ENCODE measurements at places on chromosomes 1 and 21.
A peak's percentile ranks its signal among the peaks of the same experiment; 100 is the strongest.

- no peak for DNase-seq
Observed at GRCh38 chr1:23370709-23371584, 1.3 kb upstream of the ZNF436 start.

DNA sequence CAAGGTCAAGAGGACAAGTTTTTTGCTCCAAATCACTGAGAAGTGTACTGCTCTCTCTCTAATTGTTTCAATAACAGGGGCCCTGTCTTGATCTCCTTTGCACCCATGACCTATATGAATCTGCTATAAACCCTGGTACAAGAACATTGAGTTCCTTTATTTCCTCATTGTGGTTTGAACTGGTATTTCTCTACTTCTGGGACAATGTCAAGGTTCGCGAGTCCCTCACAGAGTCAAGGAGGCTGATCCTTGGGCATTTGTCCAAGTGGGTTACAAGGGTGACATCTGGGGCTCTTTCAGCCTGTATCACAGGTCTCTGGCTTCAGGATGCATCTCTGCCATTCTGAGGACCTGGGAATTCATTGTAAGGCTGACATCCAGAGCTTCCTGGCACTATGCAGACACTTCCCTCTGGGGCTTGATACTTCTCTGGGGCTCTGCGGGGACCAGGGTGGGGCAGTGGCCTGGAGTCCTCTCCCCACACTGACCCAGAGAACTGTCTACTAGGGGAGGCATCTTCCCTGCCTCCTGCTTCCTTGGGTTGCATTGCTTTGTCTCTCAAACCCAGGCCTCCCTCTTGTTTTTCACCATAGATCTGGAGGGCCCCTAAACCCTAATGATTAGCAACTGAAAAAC, 22.5 kb upstream of the ZNF648 start:
- no peak for DNase-seq

- no peak for DNase-seq
Observed at GRCh38 chr1:219837994-219838294, 90.4 kb downstream of the SLC30A10 start.

- no peak for DNase-seq
Observed at GRCh38 chr1:229114850-229115365, 156.0 kb upstream of the RAB4A start.

DNA sequence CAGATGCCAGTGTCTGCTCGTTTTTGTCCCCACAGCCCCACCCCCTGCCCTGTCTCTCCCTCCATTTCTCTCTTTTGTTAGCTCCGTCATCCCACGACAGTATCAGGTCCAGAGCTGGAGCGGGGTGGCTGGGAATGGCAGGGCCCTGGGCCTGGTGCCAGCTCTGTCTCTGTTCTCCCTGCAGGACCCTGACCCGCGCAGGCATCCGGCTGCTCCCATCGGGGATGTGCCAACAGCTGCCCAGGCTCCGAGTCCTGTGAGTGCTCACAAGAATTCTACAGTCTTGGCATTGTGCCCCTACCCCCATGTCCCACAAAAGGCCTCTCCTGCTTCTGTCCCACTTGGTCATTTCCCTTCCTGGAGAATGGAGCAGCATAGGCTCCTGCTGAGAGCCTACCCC, 37.4 kb downstream of the UBE2T start:
- no peak for DNase-seq

- no peak for DNase-seq
Observed at GRCh38 chr1:84146411-84147032, 2.5 kb downstream of the PRKACB start.

DNA sequence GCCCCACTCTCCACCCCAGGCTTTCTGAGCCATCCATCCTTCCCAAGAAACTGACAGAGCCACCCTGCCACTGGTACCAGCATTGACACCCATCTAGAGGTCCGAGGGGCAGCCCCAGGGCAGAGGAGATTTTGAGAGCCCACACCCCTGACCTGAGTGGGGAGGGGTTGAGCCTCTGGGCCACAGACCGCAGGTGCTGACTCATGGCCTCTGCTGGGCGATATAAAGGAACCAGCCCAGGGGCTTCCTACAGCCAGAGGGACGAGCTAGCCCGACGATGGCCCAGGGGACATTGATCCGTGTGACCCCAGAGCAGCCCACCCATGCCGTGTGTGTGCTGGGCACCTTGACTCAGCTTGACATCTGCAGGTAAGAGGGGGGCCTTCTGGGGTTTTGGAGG, at the start of gene PADI4:
TSS of gene PADI4 (plus strand) at position 252 of the 400 bp plus-strand sequence. CDS start at position 278, 26 bp downstream.
- no peak for DNase-seq

GRCh38 chr1:154943649-154944400, 7.3 kb upstream of the PMVK start:
- DNase-seq = peak; percentile 65

DNA sequence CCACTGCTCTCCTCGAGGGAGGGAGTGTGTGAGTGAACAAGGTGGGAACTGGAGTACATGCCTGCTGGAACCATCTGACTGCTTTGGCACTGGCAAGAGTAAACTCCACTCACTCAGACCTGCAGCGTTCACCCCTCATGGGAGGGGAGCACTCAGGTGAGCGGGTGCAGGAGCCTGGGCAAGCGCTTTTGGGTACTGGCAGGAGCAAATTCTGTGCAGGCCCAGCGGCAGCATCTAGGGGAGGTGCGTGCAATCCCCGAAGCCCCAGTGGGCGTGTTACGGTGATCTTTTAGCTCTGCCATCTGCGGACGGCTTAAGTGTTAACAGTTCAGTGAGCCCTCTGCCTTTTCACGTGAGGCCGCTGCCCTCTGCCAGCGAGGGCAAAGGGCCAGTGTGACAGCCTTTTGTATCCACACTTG, 127.4 kb downstream of the PATJ start:
- no peak for DNase-seq

DNA sequence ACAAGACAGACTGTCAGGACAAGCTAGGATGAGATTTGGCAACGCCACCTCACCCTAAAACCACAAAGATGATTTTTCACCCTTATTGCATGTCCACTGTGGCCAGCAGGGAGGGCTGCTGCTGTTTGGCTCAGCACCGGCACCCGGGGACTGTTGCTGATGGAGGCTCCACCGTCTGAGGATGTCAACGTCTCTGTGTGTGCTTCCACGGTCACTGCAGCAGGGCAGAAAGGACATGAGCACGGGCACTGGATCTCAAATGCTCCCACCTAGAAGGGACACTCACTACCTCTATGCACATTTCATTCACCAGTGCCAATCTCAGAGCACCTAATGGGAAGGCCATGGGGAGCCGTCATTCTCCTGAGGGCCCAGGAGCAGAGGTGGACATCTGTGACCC, 599.6 kb downstream of the PTPRU start:
- no peak for DNase-seq

DNA sequence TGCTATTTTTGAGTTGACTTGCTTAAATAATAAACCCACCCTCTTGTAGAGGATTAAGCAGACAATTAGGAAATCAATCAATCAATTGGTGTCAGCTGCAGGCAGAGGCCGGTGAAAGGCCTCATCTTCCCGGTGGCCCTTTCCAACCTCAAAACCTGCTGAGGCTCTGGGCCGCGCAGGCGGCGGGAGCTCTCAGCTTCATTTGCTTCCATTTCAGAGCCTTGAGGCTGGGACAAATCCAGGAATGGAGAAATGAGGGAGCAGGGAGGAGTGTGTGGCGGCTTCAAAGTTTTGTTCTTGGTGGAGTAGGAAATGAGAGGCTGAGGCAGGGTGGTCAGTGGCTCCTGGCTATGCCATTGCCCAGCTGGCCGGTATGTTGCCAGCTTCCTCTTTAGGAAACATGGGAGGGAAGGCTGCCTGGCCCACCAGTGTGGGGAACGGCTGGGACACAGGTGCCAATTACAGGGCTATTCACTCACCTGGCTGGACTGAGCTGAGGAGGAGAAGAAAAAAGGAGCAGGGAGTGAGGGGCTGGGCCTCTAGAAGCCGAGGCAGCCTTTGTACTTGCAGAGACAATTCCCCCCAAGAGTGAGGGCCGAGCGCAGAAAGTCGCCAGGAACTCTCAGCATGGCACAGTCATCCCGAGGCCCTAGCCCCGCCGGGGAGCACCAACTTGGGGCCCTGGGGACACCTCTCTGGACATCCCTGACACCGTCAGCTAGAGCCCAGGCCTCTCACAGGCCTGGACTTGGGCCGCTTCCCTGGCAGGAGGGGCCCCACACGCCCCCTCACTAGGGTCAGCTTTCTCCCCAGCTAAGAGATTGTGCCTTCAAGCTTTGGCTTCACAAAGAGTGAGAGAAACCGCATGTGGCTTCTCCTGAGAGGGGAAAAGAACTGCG, 4.4 kb downstream of the POU3F1 start:
- DNase-seq = no peak

DNA sequence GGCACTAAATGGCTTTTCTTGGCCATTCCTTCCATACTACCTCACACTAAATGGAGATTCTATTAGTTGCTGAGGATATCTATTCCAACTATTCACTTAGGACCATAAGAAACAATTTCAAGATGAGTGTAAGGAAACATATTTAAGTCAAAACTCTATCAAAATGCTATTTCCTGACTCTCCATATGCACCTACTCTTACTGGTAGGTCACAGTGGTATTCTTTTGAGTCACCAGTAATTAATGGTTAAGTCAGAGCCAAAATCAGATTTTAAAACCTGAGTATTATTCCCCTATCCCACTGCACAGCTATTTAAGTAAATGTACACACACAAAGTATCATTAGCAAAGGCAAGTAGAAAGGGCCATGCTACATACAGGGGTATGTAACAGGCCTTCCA, 50.3 kb downstream of the ARID4B start:
- DNase-seq = no peak

- peak; percentile 90 for DNase-seq
Observed at GRCh38 chr1:200802865-200803512, 64.3 kb downstream of the CAMSAP2 start.

DNA sequence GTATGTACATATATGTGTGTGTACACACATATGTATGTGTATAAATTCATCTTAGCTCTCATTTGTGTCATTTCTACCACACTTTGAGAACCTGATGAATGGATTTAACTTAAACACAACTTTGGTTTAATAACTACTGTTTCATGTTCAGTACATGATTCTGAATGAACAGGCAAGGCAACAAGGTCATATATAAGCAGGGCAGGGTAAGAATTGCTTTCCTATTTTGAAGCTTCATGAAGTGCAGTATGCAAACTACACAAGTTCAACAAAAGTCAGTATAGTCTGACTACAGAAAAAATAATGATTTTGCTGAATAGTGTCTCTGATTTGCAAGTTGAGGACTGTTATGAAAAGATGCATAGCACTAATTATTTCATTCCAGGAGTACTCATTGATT, 127.6 kb downstream of the KCNK2 start:
- no peak for DNase-seq

- no peak for DNase-seq
Observed at GRCh38 chr21:42819861-42820615, 59.3 kb downstream of the WDR4 start.

- no peak for DNase-seq
Observed at GRCh38 chr21:26449161-26449560, 123.9 kb downstream of the CYYR1 start.

DNA sequence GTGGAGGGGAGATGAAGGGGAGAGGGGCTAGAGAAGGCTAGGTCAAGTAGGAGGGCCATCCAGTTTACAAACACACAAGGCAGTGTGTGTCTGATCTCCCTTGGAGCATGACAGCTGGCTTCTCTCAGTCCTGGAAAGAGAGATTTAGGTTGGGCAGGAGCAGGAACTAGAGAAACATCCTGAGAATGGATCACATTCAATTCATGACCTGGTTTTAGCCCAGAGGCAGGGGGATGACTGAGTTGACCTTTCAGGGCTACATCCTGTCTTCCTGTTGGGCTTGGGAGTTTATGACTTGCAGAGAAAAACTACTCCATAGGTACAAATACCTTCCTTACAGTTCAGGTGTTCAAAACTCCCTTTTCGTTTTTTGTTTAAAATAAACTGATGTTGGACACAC, 97.0 kb downstream of the IGSF21 start:
- DNase-seq = no peak

GRCh38 chr1:167592475-167592874, 37.6 kb upstream of the RCSD1 start:
- DNase-seq = no peak

GRCh38 chr1:246597340-246597739, 31.1 kb downstream of the CNST start:
- no peak for DNase-seq

DNA sequence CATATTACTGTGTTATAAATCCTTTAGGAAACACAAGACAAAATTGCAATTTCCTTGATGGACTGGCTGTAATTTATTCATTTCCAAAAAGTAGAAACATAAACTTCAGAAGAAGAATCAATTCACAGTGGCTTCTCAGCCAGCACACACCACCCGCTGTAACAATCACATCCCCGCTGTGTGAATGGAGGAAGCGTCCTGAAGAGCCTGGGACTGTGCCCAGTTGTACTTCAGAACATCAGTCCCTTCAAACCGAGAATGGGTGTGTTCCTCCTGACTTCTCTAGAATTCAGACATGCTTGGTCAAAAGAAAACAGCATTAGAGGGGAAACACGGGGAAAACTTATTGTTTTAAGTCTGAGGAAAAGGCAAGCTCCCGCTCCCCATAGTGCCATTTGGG, 28.8 kb upstream of the CD84 start:
- no peak for DNase-seq

GRCh38 chr1:53944469-53945182, 873 bp downstream of the IFT25 start:
- peak; percentile 16 for DNase-seq

GRCh38 chr1:241157435-241157834, 199.6 kb downstream of the RGS7 start:
- DNase-seq = no peak

DNA sequence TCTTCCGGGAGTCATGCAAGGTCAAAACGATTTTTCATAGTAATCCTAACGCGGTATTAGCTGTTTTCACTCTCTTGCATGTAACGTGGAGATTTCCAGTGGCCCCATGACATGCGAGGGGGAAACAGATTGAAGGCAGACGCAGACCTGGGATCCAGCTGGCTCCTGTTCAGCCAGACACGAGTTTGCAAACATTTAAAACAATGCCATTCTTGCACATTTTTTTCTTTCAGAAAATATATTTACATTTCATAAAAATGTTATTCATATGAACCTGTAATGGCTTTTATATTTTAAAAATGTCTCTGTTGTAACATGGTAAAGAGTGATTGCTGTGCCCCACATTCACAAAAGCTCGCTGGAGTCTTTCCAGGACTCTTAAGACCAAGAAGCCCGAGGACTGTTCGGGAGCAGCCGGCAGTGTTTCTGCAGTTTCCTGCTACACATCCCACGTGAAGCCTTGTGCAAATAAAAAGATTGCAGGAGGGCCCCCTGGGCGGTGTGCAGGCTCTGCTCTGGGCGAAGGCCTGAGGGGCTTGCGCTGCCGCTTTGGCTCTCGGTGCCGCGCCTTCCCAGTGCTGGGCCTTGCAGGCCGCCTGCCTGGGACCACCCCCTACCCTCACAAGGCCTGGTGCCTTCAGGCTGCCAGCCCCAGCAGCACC, 184.9 kb downstream of the DYRK1A start:
- DNase-seq = no peak

DNA sequence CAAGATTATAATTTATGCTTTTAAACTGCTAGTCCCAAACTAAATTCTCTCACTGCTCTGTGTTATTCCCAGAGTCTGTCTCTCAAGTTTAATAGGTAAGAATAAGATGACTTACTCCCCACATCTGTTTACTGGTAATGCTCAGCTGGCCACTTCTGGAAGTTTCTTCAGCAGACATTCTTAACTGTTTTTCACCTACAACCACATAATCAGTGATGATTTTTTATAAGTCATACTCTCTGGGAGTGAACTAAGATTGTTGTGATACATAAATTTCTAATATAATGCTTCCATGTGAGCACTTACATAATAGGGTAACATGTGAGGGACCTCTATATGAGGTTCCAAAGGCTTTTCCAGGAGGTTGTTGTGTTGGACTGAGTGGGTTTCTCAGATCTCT, 8.7 kb downstream of the SLAMF7 start:
- DNase-seq = no peak
